EH (cell line): ENCODE measurements at places on chromosomes 3 and 15.
A peak's percentile ranks its signal among the peaks of the same experiment; 100 is the strongest.

DNA sequence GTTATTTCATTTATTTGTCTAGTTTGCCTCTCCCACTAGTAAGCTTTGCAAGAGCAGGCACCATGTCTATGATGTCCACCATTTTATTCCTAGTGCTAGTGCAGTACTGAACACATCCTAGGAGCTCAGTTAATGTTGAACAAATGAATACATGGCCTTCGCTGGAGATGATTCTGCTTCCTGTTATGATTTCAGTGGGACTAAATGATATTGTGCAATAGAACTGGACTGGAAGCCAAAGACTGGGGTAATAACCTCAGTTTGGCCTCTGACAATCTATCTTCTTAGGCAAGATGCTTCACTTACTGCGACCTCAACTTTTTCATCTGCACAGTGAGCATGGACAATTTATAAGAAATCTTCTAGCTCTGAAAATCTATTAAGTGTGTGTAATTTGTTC, 191.3 kb downstream of the ADAMTSL3 start:
- DNase-seq, result peak; percentile 20

DNA sequence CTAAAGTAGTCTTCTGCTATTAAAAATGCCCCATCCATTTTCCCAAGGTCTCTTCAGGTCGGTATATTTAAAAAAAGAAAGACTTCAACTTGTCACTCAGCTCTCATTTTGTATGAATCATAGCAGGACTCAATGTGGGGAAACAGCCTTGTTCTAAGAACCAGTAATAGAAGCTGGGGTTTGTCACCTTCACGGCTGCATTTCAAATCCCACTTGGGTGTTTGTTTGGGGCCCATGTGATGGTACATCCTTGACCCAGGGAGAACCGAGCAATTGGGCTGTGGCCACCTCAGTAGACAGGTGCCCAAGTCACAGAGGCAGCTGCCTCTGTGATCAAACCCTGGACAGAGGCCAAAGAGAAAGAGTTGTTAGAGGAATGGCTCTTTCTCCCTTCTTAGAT, 70.3 kb upstream of the ARL8B start:
- no peak for DNase-seq

DNA sequence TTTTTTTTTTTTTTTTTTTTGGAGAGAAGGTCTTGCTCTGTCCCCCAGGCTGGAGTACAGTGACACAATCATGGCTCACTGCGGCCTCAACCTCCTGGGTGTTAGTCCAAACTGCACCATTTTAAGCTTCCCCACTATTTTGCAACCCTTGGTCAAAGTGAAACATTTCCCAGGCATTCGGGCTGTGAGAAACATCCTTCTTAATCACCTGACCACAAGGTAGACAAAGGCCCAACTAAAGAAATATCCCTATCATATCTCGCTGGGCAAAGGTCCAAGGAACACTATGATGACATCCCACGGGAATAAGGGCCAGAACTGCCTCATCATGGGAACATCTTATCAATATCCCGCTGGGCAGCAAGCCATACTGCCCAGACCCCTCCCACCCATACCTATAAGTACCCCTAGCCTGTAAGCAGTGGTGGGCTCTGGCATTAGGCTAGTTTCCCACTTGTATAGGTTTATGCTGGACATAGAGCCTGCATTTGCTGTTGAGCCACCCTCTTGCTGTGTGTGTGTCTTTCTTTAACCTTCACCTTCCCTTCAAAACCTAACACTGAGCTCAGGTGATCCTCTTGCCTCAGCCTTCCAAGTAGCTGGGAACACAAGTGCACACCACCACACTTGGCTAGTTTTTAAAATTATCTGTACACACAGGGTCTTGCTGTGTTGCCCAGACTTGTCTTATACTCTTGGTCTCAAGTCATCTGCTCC, 95.2 kb downstream of the SEMA5B start:
- no peak for DNase-seq

DNA sequence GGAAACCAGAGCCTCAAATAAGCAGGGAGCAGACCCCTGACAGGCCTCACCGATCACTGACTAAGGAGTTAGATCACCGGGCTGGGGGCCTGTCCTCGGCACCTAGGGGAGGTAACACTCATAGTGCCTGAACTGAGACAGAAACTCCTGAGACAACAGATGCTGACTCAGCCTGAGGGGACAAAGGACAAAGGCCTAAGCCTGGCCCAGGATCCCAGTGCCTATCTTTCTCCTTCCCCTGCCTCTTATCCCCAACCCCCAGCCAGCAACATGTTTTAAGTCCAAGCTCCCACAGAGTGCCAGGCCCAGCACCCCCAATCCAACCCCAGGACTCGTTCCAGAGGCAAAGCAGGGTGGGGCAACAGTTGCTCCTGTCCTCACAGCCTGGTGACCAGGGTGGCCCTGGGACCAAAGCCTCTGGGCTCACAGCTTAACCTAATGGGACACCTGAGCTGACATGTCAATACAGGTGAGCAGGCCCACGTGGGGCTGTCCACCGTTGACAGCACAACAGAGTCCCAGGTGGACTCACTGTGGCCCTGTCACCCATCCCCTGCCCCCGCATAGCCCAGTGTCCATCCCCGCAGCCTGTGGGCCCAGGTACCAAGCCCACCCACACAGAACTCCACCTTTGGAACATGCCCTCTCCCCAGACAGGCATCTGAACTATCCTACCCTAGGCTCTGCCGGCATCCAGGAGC, 37.4 kb downstream of the ADCY5 start:
- no peak for DNase-seq

GRCh38 chr3:156449710-156450574, 105.0 kb downstream of the SSR3 start:
- peak; percentile 44 for DNase-seq

GRCh38 chr3:52606373-52607085, 70.1 kb downstream of the UQCC5 start:
- DNase-seq, result peak; percentile 29
